ENCODE measurements at places on chromosomes 3 and 15.

DNA sequence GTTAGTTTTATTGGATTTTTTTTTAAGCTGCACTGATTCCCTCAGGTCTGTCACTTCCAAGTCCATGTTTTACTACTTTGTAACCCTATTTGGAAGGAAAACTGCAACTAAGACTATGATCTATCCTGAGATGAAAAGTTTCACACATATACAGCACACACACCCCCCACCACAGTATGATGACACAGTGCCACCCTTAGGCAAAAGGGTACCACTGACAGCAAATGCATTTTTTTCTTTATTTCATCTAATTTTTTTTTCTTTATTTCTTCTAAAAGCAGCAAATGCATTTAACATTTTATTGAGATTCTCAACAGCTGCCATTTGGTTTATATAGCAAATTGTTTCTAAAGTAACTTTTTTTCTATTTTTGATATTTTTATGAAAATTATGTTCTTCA, 21.2 kb downstream of the NGRN start:
- no peak for DNase-seq

DNA sequence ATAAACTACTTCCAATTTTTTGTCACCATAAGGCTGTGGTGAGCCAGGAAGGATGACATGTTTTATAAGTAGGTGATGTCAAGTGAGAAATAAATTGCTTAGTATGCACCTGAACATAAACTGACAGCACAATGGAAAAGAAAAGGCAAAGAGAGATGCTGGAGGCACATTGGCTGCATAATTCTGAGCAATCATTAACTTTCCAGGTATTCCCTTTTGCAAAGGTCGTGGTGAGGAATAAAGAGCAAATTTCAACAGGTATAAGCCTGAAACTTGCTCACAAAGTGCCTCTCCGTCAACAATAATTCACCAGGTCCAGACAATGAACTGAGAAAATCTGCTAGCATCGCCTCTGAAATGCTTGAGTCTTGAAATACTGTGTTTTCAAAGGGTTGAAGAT, 48.2 kb downstream of the ITGB5 start:
- DNase-seq: no peak

DNA sequence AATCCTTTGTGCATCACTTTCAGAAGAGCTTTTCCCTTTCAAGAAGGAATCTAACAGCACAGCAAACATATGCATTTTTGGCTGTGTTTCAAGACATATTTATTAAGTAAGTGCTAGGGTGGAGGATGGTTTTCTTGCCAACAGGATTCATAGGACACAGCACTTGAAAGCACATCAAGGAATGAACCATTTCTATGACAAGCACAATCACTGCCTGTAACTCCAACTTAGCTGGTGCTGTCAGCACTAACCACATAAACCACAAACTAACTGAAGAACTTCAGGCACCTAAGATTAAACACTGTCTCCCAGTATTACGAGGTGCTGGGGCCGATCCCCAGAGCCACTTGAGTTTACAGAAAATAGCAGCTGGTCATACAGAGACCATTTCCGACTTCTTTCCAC, 35.4 kb upstream of the SPRED1 start:
- no peak for DNase-seq

GRCh38 chr3:38108649-38109579, 28.0 kb downstream of the ACAA1 start:
- DNase-seq: no peak

- no peak for DNase-seq
These were observed 2.2 kb downstream of the GPR149 start for GRCh38 chr3:154427685-154428285.

GRCh38 chr15:77243135-77243534, 172.2 kb upstream of the TSPAN3 start:
- DNase-seq: no peak

DNA sequence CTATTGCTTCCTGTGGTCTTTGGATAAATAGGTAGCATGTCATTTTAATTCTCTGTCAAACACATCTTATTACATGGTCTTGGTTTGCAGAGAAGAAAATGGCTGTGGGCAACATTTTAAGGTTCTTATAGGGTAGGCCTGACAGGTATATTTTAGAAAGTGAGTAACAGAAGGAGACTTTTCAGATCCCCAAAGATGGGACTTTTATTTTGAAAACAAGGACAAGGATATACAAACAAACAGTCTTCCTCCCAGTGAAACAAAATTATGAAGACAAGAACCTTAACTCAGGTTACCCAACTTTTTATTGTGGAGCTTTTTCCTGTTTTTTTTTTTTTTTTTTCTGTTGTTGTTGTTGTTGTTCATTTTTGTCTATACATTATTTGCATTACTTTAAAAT, 916.2 kb downstream of the NTRK3 start:
- no peak for DNase-seq

Data from stimulated activated CD4-positive, alpha-beta T cell treated with anti-CD3 and anti-CD28 coated beads, TNF-alpha, amount 100 ng/mL, for 48 hours (primary cell).